Articular chondrocyte of knee joint (primary cell): ENCODE measurements at places on chromosomes 1 and 21. TPM values are rescaled to one million over a fixed set of nuclear protein-coding genes. Genes with fewer than 3 reads are reported as not detected.

NADK gene
- 39.5 and 47.7 TPM in 2 replicates for total RNA-seq

PLPPR4 gene
- total RNA-seq = 0.39 and 0.54 TPM in 2 replicates

IBA57 gene
- total RNA-seq = 4.6 and 4.8 TPM in 2 replicates

EVA1B gene
- 111 and 135 TPM in 2 replicates for total RNA-seq

OR14A16 gene
- not detected in 2 replicates for total RNA-seq

TLCD4 gene
- total RNA-seq = 4.4 and 5.1 TPM in 2 replicates

SPRR4 gene
- not detected in 2 replicates for total RNA-seq

IVL gene
- 0.11 TPM in 1 of 2 replicates, not detected in the other for total RNA-seq

CD58 gene
- 14.6 and 16.3 TPM in 2 replicates for total RNA-seq

SPRR3 gene
- total RNA-seq = not detected in 2 replicates

AADACL4 gene
- total RNA-seq = not detected in 2 replicates

IL19 gene
- not detected in 2 replicates for total RNA-seq

TTC4 gene
- total RNA-seq = 36.8 and 37.6 TPM in 2 replicates

CRNN gene
- not detected in 2 replicates for total RNA-seq

ITSN1 gene
- 46.5 and 47.3 TPM in 2 replicates for total RNA-seq

KRTAP11-1 gene
- total RNA-seq = not detected in 2 replicates

SUCO gene
- 37.8 and 40.8 TPM in 2 replicates for total RNA-seq

ZNF326 gene
- total RNA-seq = 17.1 and 20.5 TPM in 2 replicates

FCRL2 gene
- total RNA-seq = not detected in 2 replicates

TNFRSF25 gene
- 1.2 and 2.8 TPM in 2 replicates for total RNA-seq

NBPF6 gene
- total RNA-seq = not detected in 2 replicates

HOOK1 gene
- under 0.01 TPM in 2 replicates for total RNA-seq

TTC39A gene
- 0.32 and 1.0 TPM in 2 replicates for total RNA-seq

KLHL20 gene
- 32.1 and 34.8 TPM in 2 replicates for total RNA-seq

FAM72C gene
- 0.13 and 0.76 TPM in 2 replicates for total RNA-seq

CHD5 gene
- 0.11 and 0.13 TPM in 2 replicates for total RNA-seq

CORT gene
- 0.26 and 0.32 TPM in 2 replicates for total RNA-seq

PLD5 gene
- total RNA-seq = not detected in 2 replicates

GIPC2 gene
- total RNA-seq = 0.13 and 0.22 TPM in 2 replicates

MYOG gene
- total RNA-seq = not detected in 2 replicates

SERPINC1 gene
- total RNA-seq = 0.11 TPM in 1 of 2 replicates, not detected in the other

PRKCZ gene
- total RNA-seq = 5.8 and 6.1 TPM in 2 replicates

CLDN8 gene
- not detected in 2 replicates for total RNA-seq

AIRE gene
- total RNA-seq = not detected in 2 replicates

CLDN14 gene
- total RNA-seq = not detected in 2 replicates

AKNAD1 gene
- 0.39 and 0.65 TPM in 2 replicates for total RNA-seq

ADCY10 gene
- 0.11 and 0.26 TPM in 2 replicates for total RNA-seq

SETDB1 gene
- total RNA-seq = 41.2 and 44.1 TPM in 2 replicates

FAM151A gene
- total RNA-seq = not detected in 2 replicates

BARHL2 gene
- total RNA-seq = not detected in 2 replicates
